ENCODE measurements at places on chromosomes 1 and 21.

GRCh38 chr1:110208916-110209645 is 1.0 kb upstream of the KCNC4 start:
- no peak for DNase-seq

DNA sequence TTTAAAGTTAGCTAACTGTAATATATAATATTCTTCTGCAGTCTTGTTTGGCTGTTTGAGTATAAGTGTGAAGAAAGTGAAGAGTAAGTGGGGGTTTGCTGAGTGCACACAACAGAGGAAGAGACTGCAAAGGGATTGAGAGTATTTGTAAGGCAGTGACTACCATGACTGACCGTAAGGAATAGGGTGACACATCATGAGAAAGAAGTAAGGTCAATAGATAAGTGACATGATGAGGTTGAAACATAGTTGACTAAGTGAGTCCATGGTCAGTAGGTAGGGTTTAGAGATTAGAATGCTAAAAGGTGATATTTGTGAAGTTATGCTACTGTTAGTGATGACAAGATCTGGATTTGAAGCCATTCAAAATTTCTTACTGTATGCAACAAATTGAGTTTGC is 27.7 kb downstream of the WARS2 start:
- no peak for DNase-seq

GRCh38 chr1:205373022-205373797 is 16.5 kb upstream of the KLHDC8A start:
- DNase-seq = no peak

GRCh38 chr1:62426237-62426636 is 10.6 kb upstream of the USP1 start:
- DNase-seq = no peak

- DNase-seq = no peak
Observed at GRCh38 chr1:63701187-63701586, 72.6 kb upstream of the ROR1 start.

DNA sequence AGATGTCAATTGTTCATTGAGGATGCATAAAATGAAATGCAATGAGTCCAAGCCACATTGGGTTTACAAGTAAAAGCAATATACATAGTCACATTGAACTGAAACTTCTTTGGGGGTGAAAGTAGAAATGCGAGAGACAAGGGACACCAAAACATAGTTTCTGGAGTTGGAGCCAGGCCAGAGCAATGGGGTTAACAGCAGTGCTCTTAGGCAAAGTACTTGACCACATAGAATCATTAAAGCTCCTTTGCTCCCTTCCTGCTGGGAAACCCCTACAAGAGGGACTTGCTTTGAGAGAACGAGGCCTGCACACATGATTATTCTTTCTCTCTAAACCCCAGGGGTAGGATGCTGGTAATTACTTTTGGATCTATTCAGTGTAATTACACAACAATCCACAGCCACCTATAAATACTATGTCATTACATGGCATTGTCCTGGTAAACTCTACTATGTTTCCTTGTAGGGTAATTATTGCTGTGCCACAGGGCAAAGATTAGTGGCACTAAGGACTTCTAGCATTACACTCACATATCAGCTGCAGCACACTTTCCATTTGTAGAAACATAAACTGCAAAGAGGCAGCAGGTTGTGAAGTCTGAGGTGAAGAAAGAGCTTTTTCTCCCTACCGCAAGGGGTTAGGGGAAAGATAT is 421.6 kb upstream of the PBX1 start:
- DNase-seq = no peak

All from central memory CD4-positive, alpha-beta T cell (primary cell).